ENCODE measurements at places on chromosomes 16 and 17.

DNA sequence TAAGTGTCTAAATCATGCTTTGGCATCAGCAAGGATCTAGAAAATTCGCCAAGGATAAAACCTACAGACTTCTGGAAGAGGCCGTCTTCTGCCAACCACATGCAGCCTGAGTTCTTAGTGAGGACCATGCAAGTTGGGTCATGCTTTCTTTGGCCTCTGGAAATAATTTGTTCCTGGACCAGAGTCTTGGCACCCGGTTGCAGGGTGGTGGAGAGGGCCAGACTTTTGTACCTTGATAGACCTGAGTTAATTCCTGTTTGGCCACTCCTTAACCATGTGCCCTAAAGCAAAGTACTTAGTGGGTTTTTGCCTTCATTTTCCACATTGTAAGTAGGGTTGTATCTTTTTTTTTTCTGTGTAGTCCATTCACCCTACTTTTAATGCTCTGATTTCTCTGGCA, 283.4 kb upstream of the IRX5 start:
- DNase-seq, result no peak

DNA sequence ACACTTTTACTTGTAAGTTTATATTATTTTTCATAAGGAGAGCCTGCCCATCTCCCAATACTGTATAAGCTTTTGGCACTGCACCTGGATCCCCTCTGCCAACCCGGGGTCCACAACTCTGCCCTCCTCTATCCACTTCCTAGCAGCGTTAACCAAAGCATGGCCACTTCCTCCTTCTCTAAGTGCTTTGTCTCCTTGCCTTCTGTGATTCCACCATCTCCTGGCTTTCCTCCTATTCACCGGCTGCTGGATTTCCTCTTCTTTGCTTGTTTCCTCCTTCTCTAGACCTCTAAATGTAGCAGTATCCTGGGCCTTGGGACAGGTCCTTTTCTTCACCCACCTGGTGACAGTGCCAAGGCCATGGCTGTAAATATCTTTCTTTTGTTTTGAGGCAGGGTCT, 20.0 kb upstream of the WFIKKN2 start:
- DNase-seq, result no peak

DNA sequence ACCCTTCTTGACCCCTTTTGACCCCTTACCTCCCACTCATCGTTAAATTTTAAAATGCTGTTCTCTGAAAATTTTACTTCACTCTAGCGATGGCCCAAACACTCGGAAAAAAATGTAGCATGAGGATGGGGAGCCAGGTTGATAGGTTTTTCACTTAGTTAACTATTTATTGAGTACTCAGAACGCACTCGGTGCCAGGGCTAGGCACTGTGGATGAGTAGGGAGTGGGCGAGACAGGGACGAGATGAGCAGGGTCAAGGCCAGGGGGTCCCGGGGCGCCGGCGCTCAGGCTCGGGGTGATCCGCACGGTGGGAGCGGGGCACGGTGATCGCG, 392 bp downstream of the ZSCAN32 start:
- no peak for DNase-seq

DNA sequence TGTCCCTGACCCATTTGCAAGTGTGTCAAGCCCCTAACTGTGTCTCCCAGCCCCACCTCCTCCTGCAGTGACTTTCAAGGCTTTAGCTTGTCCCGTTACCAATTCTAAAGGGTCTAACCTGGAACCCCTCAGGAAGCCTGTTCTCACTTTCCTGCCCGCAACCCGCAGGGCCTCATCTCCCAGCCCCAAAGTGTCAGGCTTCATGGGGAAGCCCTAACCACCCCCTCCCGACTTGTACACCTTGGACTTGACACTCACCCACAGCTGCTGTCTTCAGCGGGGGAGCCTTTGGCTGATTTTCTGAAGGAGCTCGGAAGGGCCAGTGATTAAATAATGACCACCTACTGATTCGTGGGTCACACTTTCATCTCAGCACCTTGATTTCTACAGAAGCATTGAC, 33.1 kb downstream of the NLRC5 start:
- no peak for DNase-seq

- no peak for DNase-seq
Observed at GRCh38 chr16:69188236-69188549, 1.2 kb downstream of the SNTB2 start.

GRCh38 chr16:21156767-21157467, 1.6 kb upstream of the LDAF1 start:
- no peak for DNase-seq

- no peak for DNase-seq
Observed at GRCh38 chr16:84677017-84677803, 22.6 kb upstream of the USP10 start.

GRCh38 chr16:81878529-81878928, 99.4 kb downstream of the PLCG2 start:
- no peak for DNase-seq

DNA sequence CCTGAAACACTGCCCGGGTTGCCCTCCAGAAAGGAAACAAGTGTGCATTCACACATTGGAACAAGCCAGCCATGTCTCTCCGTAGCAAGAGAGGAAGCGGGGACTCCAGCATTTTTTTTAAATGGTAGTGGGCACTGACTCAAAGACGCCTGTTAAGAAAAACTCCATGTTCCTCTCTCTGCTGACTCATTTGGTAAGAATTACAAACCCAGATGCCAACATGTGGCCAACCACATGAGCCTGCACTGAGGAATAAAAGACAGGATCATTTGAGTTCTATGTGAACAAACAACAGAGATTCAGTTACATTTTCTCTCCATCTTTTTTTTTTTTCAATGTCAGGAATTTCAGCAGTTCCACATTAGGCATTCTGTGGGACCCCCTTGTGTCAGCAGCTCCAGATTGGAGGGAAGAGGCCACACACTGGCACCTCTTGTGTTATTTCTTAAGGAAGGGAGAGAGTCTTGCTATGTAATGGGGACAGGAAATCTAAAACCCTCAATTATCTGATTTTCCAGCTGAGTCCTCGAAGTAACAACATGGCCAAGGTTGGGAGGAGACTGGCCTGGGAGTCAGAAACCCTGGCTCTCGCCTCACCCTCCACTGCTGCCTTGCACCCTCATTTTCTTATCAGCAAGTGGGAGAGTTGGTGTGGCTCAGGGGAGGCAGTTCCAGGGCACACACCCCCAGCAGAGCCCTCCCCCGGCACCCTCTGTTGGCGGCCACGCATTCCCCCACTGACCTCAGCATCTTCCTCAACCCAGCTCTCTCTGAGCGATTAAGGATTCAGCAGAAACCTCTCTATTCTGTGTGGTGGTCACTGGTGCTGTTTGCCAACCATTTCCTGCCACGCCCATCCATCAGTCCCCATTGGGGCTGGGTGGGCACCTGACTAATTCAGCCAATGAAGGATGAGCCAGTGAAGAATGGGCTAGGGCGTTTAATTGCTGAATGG, 173.0 kb downstream of the FOXL1 start:
- DNase-seq, result no peak

DNA sequence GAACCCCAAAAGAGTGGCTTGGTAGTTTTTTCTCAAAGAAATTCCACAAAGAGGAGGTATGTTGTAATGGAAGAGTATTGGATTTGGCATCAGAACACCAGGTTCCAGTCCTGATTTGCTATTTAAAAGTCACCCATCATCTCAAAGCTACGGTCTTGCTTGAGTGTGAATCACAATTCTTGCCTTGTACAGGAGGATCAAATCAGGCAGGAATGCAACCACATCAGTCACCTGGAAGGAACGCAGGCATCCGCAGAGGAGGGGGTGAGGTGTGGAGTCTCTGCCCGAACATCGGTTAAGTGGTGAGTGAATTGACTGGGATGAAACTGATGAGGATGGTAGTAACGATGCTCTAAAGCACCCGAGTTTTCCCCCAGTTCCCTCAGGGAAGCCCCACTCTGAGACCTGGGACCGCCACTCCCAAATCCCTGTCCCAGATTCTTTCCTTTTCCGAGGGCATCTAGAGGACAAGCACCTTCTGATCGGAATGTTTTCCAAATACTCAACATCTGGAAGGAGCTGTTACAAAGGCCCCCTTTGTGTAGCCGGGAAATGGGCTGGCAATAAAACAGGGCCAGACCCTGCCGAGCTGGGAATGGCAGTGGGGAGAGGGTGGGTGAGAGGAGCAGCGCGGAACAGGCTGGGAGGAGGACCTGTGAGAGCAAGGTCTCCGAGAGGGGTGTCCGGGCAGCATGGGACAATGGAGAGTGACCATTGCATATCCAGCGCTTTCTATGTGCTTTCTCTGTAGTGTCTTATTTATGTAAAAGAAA, 469.6 kb downstream of the SLC39A11 start:
- no peak for DNase-seq

- DNase-seq, result no peak
Observed at GRCh38 chr17:2563061-2563460, 30.4 kb upstream of the PAFAH1B1 start.

GRCh38 chr17:41663451-41664171, 25.1 kb upstream of the EIF1 start:
- DNase-seq, result no peak

DNA sequence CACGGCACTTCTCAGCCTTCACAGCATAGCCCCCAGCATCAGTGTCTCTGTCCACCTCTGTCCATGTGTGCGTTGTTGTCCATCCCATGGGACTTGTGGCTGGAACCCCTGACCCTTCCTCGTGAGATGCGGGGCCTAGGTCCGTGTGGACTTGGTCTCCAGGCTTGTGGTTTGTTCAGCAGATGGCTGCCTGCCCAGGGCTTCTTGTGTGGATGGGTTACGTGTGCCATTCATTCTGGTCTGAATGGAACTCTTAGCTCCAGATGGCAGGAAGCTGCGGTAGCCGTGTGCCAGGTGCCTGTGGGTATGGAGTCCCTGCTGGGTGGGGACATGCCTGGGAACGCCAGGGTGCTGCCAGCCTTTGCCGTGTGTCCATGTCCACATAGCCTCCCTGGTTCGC, 31.7 kb upstream of the NUDT16L1 start:
- no peak for DNase-seq

GRCh38 chr16:2507665-2508064, 6.1 kb upstream of the ATP6V0C start:
- no peak for DNase-seq

DNA sequence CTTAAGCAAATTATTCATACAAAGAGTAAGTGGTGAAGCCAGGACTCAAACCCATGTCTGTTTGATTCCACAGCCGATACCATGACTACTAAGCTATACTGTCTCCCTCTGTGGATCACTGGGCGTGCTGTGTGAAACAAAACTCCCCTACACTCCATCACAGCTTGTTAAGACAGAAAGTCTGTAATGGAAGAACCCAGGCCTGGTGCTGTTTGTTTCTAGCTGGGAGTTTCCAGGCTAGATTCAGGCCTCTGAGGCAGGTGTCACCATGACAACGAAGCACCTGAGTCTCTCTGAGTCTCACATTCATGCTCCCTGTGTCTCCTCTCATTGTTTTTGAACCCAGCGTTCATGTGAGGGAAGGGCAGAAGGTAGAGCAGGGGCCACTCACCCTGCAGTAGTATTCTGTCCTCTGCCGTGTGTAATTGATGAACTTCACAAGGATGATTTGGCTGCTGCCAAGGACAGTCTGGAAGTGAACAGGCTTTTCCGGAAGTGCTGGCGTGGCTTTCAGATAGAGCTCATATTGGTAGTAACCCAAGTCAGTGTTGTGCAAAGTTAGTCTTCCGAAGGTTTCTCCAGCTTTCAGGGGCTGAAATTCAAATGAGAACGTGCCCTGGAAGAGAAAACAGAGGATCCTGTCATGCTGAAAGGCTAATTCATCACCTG, 8.6 kb upstream of the VAC14 start:
- DNase-seq, result no peak

DNA sequence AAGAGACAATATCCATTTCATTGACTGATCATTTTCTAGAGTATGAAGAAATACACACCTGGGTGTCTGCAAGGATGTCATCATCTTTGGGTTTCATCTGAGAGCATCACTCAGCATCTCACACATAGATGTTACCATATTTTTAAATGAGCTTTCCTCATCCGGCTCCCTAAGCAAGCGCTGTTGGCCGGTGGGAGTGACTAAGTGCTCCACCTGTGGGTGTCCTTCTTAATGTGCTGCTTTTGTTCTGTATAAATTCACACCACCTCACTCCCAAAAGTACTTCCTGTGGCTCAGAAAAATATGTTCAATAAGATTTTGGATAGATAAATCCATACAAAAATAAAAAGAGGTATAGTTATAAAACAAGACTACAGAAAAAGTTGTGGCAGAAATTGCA, 7.4 kb downstream of the SSTR2 start:
- no peak for DNase-seq

GRCh38 chr17:9346296-9346926, 229.2 kb downstream of the STX8 start:
- no peak for DNase-seq

- no peak for DNase-seq
Observed at GRCh38 chr17:45410144-45411091, 22.3 kb downstream of the ARHGAP27 start.

- no peak for DNase-seq
Observed at GRCh38 chr16:84967828-84968227, 43.5 kb downstream of the ZDHHC7 start.

DNA sequence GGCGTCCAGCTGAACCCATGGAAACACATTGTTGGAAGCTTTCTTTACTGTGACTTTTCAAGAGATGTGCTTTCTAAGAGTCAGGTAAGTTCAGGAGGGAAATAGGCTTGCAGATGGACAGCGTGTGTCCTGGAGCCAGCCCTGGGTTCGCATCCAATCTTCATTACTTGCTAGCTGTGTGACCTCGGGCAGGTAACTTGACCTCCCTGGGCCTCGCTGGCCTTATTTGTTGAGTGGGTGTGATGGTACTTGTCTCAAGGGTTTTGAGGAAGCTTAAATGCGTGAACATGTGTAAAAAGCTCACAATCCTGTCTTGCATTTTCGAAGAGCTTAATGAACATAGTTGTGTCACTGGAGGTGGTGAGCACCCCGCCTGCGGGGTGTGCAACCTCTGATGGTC, 11.8 kb downstream of the ADGRG1 start:
- DNase-seq, result no peak

- no peak for DNase-seq
Observed at GRCh38 chr17:17216776-17217175, 10.6 kb upstream of the PLD6 start.

GRCh38 chr16:85471469-85472431, 141.4 kb upstream of the GSE1 start:
- no peak for DNase-seq

- DNase-seq, result no peak
Observed at GRCh38 chr17:36124879-36125824, 21.5 kb downstream of the CCL4 start.

- DNase-seq, result no peak
Observed at GRCh38 chr16:70258065-70258464, 6.3 kb upstream of the EXOSC6 start.

DNA sequence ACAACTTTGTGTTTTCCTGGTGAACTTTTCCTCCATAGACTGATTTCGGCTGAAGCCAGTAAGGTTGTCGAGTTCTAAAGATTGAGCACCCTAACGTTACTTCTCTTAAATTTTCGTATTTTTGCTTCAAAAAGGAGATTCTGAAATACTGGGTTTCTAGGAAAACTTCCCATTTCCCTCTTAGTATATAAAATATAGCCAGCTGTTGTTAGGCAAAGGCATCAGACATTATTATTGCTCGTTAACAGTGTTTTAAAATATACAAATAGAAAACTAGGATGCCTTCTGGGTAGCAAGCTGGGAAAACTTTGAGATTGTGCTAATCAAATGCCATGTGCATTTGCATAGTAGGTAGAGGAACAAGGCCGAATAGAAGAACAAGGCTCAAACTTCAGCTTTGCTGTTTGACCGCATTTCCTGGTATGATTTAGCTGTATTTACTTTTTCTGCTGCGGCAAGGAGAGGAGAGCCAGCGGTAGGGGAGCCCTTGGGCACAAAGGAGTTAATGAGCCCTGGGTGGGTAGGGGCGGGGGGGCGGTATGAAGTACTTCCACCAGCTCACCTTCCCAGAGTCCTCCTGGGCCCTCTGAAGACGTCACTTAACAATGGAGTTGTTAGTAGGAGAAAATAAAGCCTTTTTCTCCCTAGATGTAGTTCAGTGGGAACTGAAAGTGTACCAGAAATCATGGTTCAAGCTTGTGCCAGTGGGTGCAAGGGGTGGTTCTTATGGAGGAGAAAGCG, 151.9 kb downstream of the MSI2 start:
- no peak for DNase-seq

Measured in liver (tissue), 10 donors.